ENCODE measurements at places on chromosomes 12 and 14.

- DNase-seq: no peak
Measured at GRCh38 chr14:53845813-53846693, 110.6 kb downstream of the BMP4 start.

GRCh38 chr14:89688507-89689211 lies 265.9 kb downstream of the EFCAB11 start:
- DNase-seq: no peak

DNA sequence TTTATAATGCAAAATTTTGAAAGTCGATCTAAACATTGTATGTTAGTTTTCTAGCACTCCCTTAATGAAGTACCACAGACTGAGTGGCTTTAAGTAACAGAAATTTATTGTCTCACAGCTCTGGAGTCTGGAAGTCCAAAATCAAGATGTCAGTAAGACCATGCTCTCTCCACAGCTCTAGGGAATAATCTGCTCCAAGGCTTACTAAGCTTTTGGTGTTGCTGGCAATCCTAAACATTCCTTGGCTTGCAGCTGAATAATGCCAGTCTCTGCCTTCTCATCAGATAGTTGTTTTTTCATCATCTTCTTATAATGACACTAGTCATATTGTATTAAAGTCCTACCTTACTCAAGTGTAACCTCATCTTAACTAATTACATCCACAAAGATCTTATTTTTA lies 102.2 kb downstream of the RASSF9 start:
- DNase-seq: no peak

GRCh38 chr12:113436993-113437728 lies 15.0 kb downstream of the SDSL start:
- no peak for DNase-seq

GRCh38 chr14:98218218-98218617 lies 1053.8 kb downstream of the BCL11B start:
- DNase-seq: no peak

DNA sequence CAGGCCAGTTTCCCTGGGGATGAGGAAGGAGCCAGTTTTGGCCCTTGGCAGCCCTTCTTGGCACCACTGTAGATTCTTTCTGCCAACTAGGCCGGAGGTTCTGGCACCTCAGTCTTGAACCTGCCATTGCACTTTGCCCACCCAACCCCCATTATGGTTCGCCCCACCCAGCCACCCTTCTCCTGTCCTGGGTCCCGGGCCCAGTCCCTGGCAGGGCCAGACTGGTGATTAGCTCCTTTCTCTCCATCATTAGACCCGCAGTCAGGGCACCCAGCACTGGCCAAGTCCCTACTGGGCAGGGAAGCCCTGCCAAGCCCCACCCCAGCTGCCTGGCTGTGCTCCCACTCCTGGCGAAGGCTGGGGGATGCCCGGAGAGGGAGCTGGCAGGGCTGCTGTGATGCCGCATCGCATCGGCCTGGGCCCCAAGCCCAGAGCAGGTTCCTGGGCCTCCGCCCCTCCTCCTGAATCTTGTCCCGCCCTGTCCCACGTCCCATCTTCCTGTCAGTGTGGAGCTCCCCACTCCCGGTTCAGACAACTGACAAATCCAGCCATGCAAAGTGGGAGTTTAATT lies 9.8 kb downstream of the FAM222A start:
- no peak for DNase-seq

DNA sequence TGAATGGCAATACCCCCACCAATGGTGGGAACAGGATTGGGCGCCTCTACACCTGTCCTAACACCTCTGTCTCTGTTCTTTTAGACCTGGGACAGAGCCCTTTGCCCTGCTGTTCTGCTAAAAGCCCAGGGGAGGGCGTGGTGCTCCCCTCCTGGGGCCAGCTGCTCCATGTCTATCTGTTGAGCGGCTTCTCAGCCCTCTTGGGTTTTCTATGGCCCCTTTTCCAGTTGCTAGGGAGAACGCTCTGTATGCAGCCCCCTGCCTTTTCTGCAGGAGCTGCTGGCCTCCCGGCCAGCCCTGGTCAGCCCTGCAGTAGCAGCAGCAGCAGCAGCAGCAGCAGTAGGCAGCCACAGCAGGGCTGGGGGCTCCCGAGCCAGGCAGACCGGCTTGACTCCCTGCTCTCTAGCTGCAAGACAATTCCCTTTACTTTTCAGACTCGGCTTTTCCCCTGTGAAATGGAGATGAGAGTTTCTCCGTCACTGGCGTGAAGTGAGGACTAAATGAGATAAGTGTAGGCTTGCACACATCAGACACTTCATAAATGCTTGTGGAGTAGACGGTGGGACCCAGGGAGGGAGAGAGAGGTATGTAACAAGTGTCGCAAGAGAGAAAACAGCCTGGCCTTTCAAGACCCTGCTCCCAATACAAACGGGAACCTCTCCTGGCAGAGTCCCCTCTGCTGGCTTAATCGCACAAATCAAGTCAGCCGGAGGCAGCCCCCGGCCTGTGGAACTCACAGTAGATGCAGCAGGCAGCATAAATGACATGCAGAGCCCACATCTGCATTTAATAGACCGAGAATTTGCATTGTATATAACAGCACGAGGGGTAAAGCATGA lies 1.0 kb downstream of the RTL1 start:
- no peak for DNase-seq

DNA sequence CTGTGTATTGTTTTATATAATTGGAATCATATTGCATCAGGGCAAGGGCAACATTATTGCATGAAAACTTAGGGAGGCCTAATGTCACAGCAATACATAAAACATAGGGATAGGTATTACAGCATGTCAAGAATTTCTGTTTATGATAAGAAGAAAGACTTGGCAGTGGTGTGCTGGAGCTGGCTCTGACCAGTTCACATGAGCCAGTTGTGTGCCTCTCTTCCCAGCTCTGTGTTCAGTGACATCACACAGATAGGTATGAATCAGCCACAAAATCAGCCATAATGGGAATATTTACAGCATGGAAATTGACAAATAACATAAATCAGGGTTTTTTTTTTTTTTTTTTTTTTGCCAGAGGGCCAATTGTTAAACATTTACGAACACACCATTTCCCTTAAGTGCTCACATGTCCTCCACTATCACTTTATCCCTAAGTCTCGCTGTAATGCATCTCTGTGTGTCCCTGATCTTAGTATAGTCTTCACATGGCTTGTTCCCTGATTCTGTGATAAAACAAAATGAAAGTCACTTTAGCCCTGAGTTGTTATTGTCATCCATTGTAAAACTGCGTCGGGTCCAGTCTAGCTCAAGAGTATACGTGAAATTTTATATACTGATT lies 31.9 kb upstream of the ACSM4 start:
- no peak for DNase-seq

DNA sequence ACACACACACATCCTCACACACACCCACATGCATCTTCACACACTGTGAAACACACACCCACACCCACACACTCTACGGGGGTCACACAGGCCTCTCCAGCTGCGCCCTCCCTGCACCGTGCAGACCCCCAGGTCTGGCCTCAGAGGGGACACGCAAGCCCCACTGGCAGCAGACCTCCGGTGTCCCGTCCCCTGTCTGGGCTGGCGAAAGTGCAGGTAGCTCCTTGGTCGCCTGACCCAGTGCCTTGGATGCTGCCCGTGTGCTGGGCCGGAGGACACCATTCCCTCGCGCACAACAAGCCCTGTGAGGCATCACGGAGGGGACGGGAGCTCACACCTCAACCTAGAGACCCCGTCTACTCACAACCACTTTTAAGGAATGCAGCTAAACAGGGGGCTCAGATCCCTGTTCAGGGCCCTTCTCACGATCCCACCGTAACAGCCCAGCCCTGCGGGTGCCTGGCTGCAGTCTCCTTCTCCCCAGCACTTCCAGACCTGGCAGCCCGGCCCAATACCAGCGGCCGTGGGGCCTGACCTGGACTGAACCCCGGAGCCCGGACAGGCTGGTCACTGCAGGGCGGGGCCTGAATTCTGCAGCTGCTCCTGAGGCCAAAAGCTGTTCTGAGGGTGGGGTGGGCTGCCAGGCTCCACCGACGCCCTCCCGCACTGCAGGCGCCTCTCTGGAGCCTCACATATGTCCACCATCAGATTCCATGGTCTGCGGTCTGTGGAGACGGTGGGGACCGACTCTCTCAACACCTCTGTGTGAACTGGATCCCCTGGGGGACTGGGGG lies 42.1 kb upstream of the FZD10 start:
- DNase-seq: no peak

DNA sequence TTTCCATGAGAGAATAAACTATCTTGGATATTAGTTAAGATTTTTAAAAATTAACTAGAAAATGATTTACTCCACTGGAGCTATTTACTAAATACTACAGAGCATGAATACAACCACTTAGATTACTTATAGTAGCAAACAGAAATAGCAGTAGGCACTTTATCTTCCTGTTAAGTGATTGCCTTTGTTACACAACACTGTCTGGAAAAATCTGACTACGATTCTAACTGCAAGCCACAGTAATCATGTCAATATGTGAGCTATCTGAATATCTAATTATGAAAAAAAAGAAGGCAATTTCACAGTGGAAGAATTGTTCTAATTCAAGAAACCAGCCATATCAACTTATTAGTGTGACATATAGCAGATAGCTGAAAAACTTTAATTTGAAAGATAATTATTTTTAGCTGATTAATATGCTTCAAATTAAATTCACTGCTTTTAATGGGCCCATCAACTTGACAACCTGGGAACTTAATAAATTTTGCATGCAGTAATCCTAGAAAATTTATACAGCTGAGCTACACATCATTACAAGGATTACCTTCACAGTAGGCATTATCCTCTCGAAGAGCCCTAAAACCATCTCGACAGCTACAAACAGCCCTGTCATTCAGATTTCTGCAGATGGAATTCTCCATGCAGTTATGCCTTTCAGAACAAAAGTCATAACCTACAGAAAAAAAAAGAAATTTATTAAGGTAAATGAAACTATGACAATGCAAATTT lies 172.8 kb downstream of the NELL2 start:
- no peak for DNase-seq

- DNase-seq: no peak
Measured at GRCh38 chr14:92660571-92660970, 87.9 kb downstream of the LGMN start.

GRCh38 chr14:64760146-64760755 lies 56.0 kb downstream of the PLEKHG3 start:
- DNase-seq: peak; percentile 40

- no peak for DNase-seq
Measured at GRCh38 chr12:75820848-75821578, 210.6 kb downstream of the PHLDA1 start.

DNA sequence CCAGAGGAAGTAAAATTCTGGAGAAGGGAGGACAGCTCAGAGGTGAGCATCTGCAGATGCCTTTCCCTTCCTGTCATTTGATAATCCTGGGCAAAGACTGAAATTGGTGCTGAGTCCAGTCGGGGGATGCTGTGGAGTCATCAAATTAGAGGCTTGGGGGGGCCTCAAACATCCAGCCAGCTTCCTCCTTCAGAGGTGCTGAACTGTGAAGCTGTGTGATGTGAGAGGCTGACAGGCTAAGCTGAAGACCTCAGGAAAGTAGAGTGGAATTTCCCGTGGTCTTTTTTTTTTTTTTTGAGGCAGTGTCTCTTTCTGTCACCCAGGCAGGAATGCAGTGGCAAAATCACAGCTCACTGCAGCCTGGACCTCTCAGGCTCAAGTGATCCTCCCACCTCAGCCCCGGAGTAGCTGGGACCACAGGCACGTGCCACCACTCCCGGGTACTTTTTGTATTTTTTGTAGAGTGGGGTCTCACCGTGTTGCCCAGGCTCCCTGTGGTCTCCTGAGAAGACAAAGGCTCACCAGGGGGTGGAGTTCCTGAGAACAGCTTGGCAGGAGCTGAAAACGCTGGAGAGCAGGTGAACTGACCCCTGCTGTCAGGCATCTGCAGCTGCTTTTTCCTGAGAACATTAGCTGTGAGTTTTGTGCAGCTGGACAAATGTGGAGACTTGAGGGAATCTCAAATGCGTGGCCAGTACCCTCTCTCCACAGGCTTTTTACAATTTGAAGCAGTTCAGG lies 6.1 kb upstream of the TCL1B start:
- no peak for DNase-seq

- no peak for DNase-seq
Measured at GRCh38 chr12:19675361-19675760, 236.1 kb downstream of the AEBP2 start.

DNA sequence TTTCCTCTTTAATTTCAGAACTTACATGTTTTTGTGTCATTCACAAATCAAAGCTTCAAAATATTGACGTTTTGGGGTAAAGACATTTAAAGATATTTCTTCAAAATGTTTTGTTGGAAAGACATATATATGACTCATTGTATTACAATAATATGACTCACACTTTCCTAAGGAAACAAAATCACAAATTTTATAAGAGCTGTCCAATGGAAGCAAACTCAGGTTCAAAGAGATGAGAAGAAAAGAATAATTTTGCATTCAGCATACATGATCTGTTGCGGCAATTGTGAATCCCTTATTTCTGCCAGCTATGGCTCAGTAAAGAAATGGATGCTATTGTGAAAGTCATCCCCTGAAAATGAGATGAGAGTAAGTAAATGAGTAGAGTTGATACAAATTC lies 82.7 kb downstream of the GRIP1 start:
- no peak for DNase-seq

GRCh38 chr12:117587631-117588287 lies 226.3 kb upstream of the NOS1 start:
- DNase-seq: peak; percentile 20

DNA sequence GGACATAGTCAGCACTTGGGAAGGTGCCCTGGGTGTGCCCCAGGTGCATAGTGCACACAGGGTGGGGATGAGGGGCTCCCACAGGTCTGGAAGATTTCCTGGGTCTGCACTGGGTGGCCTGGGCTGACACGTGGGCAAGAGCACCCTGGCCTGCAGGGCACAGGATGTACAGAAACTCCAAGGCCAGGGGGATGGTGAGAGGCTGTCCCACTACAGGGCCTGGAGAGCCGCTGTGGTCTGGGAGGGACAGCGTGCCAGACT lies 35.8 kb upstream of the PPP1R13B start:
- DNase-seq: no peak
